H7 (cell line): ENCODE measurements at places on chromosomes 6 and 20. TPM values are rescaled to one million over a fixed set of nuclear protein-coding genes. Genes with fewer than 3 reads are reported as not detected.

GABBR1 gene
- 21.8 and 23.2 TPM in 2 replicates for total RNA-seq

GRCh38 chr6:61538801-61539200 is 747.2 kb downstream of the KHDRBS2 start:
- DNase-seq: no peak

- DNase-seq: no peak
These were observed 3.9 kb downstream of the HEY2 start for GRCh38 chr6:125753218-125753936.

- DNase-seq: peak; percentile 70
These were observed 7.7 kb upstream of the ZNF334 start for GRCh38 chr20:46520976-46521579.
